ENCODE measurements at places on chromosomes 6 and 20.

GRCh38 chr20:41165001-41165882 is 27.9 kb downstream of the PLCG1 start:
- no peak for DNase-seq

DNA sequence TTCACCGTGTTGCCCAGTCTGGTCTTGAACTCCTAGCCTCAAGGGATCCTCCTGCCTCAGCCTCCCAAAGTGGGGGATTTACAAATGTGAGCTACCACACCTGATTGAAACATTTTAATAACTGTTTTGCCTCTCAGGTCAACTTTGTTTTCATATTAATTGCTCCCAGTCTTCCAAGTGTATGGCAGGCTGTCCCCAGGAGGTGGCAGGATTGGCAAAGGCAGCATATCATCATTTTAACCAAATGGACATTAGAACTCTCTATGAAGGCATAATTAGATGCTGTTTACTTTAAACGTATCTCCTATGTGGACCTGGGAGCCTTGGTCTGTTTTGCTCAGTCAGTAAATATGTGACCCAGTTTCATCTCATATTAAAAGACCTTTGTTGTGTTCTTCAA is 59.2 kb upstream of the CSE1L start:
- DNase-seq, result no peak

DNA sequence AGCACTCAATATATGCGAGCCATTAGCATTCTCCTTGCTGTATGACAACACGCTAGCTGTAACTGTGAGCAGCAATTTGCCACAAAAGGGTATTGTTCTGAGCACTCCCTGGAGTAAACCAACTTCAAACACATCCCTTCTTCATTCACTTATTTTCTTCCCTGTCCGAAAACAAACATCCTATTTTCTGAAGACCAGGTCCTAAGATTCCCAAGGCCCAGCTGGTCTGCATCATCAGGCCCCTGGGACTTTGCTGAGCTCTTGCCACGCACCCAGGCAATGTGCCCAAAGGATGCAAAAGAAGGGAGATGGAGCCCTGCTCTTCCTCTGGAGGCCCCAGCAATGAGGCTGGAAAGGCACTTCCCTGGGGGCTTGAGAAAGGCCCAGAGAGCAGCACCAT is 118.1 kb downstream of the PREX1 start:
- no peak for DNase-seq

GRCh38 chr6:12714022-12714421 is 2.5 kb upstream of the PHACTR1 start:
- DNase-seq, result no peak

DNA sequence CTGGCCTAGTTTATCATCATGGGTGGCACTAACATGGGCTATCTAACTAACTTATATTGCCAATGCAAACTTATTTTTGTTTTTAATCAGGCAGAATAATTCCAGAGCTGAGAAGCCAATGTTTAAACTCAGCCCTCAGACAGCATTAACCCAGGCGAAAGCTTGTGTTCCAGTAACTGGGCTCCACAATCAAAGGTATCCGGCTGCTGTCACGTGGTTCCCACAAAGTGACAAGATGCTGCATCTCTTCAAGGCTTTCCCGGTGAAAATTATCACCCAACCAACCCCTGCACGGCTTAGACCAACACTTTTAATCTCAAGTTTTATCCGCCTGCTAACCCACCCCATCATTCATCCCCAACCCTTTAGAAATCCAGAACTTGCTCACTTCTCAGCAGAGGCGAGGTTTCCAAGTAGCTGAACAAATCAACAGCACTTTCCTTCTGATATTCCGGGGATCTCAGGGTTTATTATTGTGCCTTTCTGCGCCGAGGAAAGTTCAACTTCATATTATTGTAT is 885 bp downstream of the MTCL3 start:
- no peak for DNase-seq

GRCh38 chr6:21559238-21559637 is 34.3 kb upstream of the SOX4 start:
- DNase-seq, result no peak

DNA sequence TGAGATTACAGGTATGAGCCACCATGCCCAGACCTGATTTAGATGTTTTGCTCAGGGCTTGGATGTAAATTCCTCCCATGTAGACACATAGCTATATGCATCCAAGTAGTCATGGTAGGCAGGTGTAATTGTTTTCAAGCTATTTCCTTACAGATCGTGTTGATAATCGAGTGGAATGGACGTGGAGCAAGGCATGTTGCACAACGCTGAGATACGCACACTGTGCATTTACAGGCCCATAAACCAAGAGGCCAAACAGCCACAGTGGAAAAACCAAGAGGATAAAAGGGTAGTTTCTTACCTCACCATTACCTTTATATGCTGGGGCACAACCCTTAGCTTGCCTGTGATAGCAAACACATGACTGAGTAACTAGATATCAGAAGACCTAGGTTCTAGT is 51.0 kb upstream of the ADGRF1 start:
- no peak for DNase-seq

GRCh38 chr6:90158936-90159335 is 137.7 kb downstream of the BACH2 start:
- DNase-seq, result no peak

DNA sequence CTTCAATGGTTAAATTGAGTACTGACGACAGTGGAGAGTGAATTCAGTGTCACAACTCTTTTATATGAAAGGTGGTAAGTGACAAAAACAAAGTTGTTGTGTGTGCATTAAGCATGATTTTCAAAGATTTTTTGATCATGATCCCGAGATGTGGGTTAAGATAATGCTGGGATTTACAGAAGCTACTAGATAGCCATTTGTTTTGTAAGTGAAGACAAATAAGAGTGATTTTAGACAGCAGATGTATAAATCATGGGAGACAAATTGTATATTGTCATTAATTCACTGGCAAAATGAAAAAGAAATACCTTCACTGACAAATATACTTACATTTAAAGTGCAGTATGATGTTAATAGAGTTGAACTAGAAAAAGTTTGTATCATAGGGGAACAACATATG is 6.1 kb downstream of the ADGRB3 start:
- DNase-seq, result no peak

DNA sequence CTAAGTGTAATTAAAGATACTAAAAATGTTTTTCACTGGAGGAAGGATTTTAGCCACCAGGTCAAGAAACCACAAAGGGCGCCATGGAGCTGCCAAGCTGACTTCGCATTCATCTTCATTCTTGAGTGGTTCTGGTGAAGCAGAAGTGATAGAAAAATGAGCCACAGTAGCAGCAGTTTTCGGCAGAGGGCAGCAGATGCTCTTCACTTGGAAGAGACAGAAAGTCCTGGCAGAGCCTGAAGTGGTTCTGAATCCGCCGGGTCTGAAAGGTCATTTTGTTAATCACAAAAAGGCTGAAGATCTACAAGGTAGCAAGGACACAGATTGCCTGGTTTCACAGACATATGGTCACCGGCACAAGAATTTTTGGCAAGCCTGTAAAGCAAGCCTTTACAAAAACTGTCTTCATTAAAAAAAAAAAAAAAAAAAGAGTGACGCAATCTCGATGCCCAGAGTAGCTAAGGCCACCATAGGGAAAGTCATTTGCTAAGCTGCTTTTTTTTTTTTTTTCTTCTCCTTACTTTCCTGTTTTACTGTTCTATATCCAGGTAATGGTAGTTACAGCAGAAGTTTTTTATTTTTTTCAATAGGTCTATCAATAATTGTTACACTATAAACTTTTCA is 345.1 kb upstream of the AGPAT4 start:
- no peak for DNase-seq

GRCh38 chr20:22586645-22587310 is 2.4 kb upstream of the FOXA2 start:
- DNase-seq, result no peak

- no peak for DNase-seq
Observed at GRCh38 chr6:127950566-127951145, 49.8 kb upstream of the THEMIS start.

DNA sequence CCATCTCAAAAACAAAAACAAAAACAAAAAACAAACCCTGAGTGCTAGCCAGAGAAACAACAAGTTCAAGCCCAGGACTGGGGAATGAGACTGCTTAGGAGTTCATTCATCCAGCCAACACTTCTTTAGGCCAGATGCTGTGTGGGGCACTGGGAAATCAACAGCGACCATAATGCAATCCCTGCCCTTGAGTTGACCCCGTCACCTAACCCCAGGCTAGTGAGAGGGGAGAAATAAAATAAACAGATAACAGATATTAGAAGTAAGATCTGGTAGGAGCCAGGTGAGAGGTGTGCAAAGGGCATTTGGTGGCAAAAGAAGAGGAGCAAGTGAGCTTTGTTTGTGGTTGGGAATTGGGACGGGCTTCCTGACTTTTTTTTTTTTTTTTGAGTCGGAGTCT is 4.9 kb upstream of the RPL10A start:
- DNase-seq, result no peak

GRCh38 chr6:139597771-139598755 is 223.6 kb upstream of the CITED2 start:
- DNase-seq, result no peak

GRCh38 chr6:76886900-76887299 is 576.4 kb downstream of the HTR1B start:
- DNase-seq, result no peak

DNA sequence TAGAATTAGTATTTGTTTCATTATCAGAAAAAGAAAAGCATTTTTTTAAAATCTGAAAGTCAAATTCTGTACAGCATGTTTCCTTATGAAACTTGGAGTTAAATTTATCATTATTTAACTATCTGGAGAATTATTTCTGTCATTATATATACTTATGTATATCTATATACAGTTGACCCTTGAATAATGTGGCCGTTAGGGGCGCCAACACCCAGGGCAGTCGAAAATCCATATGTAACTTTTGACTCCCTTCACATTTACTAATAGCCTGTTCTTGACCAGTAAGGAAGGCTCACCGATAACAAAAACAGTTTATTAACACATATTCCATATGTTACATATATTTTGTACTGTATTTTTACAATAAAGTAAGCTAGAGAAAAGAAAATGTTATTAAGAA is 341.2 kb downstream of the ADGRB3 start:
- no peak for DNase-seq

DNA sequence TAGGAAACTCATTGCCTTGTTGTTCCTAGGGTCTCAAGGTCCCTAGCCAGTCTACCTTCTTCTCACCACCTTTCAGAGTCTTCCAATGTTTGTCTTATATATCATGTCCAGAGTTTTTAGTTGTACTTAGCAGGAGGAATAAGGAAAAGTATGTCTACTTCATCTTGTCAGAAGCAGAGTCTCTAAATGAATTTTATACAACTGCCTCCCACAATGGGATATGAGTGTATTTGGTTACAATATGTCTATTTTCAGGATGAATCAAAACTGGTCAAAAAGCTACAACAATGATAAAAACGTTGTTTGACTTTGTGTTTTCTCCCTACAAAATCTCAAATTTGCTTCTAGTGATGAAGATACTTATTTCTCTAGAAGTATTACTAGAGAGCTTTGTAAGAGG is 7.0 kb downstream of the GLO1 start:
- DNase-seq, result no peak

DNA sequence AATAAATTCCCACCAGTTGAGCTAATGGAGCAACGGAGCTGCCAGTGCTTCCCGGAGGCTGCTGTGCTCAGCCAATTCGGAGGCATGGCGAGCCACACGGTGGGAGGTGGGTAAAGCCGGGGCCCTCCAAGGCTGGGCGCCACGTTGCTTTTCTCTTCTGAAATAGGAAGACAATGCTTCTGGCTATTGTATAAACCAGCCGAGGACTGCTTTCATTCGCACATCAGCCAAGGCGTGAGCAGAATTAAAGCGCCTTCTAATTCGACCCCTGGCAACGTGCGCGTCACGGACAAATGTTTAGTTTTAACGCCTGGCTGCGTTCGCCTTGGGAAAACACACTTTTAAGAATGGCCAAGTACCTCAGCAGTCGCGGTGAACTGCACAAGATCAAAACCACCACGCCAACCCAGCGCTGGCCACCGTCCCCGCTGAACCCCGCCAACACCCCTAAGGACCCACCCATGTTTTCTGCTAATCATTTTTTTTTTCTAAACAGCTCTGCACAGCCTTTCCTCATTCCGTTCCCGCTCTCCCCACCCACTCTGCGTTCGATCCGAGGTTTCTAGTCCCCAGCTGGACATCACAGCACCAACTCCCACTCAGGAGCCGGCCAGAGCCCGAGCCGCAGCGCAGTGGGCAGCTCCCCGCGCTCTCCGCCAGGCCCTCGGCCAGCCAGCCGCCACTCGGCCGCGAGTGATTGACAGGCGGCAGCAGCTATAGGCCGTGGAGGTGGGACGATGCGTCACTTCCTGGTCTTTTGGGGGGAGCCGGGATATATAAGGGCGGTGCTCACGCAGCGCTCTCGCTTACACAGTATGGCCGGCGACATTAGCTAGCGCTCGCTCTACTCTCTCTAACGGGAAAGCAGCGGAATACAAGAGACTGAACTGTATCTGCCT is at the start of gene AMD1:
AMD1 (plus strand) TSS at position 805 of the 899 bp plus-strand sequence. CDS start 321 bp downstream, outside the sequence.
- DNase-seq, result peak; percentile 26

GRCh38 chr20:1702328-1702727 is 44.7 kb upstream of the SIRPG start:
- no peak for DNase-seq

DNA sequence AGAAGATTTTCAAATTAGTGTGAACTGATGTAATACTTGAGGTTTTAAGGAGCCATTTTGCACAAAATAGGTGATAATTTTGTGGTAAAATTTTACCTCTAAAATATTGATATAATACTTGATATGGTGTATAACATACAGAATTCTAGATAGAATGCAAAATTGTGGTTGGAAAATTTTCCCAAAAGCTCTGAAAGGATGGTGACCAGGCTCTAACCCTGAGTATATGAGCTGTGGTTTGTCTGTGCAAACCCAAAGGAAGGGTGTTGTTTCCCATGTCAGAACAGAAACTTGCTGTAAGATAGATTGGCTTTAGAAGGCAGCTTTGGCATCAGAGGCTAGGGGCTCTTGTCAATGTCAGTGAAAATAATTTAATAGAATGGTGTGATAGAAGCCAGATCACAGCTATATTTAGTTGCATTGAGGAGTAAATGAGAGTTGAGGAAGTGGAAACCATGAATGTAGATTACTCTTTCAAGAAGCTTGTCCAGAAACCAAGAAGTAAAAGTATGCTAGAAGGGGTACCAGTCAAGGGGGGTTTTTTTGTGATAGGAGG is 257.7 kb downstream of the FARS2 start:
- no peak for DNase-seq

DNA sequence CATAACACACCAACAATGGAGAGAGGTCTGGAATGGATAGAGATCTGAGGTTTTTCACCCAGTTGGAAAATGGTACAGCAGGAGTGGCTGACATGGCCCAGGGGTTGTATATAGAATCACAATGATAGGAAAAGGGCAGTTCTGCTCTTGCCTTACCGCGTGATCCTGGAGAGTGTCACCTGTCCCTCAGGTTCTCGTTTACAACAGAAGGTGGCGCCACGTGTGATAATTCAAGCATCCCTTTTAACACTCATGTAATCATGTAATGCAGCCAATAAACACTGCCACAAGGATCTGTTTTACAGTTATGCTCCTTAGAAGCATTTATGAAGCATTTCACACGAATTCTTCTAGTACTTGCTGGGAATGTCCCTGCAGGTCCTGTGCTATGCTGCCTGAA is 12.9 kb upstream of the WFDC2 start:
- no peak for DNase-seq

- DNase-seq, result no peak
Observed at GRCh38 chr6:93927731-93928130, 508.4 kb upstream of the EPHA7 start.
